Regular cardiac myocyte (primary cell): ENCODE measurements at places on chromosomes 2 and 18. TPM values are rescaled to one million over a fixed set of nuclear protein-coding genes. Genes with fewer than 3 reads are reported as not detected.

FN1 gene
- 5,379 and 12,823 TPM in 2 replicates for total RNA-seq

AMER3 gene
- total RNA-seq = not detected in 2 replicates

ME2 gene
- 47.1 and 64.6 TPM in 2 replicates for total RNA-seq

SP9 gene
- not detected in 2 replicates for total RNA-seq

IGFBP5 gene
- 363 and 386 TPM in 2 replicates for total RNA-seq

LTBP1 gene
- total RNA-seq = 214 and 375 TPM in 2 replicates

ATP6V1B1 gene
- total RNA-seq = 0.38 and 1.7 TPM in 2 replicates

DSG3 gene
- under 0.01 TPM in 2 replicates for total RNA-seq

KYNU gene
- total RNA-seq = 0.38 and 2.8 TPM in 2 replicates
